ENCODE measurements at places on chromosomes 2 and 18.

GRCh38 chr2:233289648-233290047 lies 18.0 kb upstream of the SAG start:
- DNase-seq: no peak

GRCh38 chr2:217691920-217692666 lies 310.7 kb downstream of the TNS1 start:
- DNase-seq: no peak

DNA sequence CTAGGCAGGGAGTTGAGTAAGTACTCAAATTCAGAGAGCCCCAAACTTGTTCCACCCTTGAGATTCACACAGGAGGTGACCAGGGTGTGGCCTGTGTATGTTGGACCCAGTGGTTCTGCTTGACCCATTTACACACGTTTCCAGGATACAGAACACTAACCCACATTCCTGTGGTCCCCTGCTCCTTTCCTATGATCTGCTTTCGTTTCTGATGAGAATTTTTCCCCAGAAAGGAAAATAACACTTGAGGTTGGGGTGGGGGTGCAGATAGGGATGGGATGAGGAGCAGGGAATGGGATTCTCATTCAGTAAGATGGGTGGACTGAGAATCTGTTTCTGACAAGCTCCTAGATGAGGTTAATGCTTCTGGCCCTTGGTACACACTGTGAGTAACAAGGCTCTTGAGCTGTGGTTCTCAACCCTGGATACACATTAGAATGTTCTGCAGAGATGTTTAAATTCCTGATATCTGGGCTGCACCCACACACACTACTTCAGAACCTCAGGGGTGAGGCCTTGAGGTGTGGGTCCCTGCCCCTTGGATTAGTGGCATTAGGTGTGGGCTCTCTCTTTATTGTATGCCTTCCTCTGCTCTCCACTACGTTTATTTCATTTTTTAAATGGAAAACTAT lies 58.4 kb downstream of the TPGS2 start:
- no peak for DNase-seq

DNA sequence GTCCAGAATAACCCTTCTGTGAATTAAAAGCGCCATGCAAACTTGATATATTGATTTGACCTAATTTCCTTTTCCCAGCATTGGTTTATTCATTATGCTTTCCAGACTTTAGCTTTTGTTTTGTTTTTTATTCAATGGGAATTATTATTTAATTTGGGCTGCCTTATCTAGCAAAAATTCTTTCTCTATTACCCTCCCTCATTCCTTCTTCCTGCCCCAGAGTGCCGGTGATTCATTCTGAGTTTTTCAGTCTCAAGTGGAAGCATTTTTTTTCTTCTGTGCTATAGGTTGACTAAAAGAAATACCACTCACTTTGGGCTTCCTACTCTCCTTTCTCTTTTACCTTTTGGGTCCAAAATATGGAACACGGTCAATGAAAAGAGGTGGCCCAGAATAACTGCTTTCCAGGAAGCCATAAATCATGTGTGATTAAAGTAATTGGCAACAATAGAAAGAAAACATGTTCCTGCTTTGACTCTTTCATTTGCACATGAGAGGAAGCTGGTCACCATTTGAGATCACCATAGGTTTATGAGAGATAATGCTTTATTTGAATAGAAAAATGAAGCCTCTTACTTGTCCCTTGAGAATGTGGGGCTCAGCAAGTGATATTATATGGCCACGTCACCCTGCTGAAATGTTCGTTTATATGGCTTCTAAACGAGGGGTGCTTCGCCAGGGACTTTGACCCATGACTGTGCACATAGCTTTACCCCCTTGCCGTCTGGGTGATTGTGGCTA lies 422.8 kb upstream of the ZEB2 start:
- no peak for DNase-seq

GRCh38 chr18:76803814-76804213 lies 18.5 kb upstream of the ZNF236 start:
- DNase-seq: peak; percentile 66

DNA sequence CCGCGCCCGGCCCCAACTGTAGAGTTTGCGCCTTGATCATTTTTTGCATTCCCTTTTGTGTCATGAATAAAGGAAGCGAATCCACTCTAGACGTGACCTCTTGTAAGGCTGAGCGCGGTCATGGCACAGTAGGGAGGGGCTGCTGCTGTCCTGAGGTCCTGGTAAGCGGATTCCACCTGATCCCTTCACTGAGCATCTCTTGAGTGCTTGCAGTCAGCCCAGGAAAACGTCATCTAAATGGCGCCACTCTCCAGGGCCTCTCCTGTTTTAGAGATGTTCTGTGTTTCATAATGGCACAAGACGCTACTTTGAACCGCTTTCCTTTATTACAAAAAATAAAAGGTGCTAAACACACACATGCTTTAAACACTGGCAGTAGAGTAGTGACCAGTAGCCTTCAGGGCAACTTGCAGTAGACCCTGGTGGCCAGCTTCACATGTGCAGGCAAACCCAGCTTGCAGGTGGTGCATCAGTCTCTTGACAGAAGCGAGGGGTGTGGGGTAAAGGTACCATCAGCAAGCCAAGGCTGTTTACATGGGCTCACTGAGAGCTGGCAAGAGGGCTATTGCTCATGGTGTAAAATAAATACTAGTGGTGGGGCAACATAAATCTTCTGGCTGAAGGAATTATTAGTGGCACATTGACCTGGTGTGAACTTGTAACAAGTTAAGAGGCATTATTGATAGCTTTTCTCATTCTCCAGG lies 43.0 kb upstream of the ACKR3 start:
- no peak for DNase-seq

DNA sequence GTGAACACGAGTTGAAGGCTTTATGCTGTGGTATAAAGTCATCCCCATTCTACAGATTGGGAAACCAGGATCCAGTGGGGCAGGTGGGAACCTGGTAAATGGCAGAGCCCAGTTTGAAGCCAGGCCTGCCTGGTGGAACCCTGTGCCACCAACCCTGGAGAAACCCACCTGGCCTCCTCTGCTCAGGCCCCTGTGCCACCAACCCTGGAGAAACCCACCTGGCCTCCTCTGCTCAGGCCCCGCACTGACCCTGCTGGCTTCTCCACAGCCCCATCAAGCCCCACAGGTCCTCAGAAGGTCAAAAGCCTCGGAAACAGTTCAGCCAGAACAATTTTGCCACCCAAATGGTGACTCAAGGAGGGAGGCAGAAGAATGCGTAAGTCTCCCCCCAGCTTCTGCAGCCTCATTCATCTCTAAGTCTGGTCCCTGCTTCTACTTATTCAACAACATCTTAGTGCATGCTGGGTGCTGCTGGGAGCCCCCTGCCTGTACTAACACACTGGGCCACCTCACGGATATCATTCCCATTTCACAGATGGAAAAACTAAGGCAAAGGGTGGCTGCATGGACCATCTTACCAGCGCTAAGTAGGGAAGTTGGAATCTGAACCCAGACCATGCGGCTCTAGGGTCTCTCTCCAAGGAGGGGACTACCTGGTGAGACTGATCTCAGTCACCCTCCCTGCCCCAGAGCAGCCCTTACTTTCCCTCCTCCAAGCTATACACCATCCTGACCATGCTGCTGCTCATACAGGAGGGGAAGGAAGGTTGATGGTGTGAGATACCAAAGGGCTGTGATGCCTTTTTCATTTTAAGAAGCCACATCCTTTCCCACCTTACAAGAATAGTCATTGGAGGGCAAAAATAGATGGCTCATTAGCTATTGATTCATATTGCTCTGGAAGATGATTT lies 93.7 kb upstream of the ID2 start:
- no peak for DNase-seq

GRCh38 chr2:181675254-181675653 lies 5.1 kb downstream of the NEUROD1 start:
- DNase-seq: peak; percentile 31

- peak; percentile 20 for DNase-seq
Measured at GRCh38 chr18:24089076-24089475, 49.8 kb upstream of the CABYR start.

DNA sequence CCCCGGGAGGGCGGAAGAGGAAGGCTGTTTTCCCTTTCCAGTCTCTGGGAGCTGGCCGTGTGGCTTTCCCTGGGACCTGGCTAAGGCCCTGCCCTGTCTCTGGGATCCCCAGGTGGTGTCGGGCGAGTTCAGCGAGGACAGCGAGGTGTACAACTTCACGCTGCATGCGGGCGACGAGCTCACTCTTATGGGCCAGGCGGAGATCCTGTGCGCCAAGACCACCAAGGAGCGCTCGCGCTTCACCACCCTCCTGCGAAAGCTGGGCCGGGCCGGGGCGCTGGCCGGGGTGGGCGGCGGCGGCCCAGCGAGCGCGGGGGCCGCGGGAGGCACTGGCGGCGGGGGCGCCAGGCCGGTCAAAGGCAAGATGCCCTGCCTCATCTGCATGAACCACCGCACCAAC lies 11.2 kb downstream of the GAREM2 start:
- DNase-seq: no peak

GRCh38 chr2:103430191-103430590 lies 668.4 kb downstream of the TMEM182 start:
- no peak for DNase-seq

GRCh38 chr2:151380580-151381235 lies 23.3 kb downstream of the TNFAIP6 start:
- DNase-seq: no peak

DNA sequence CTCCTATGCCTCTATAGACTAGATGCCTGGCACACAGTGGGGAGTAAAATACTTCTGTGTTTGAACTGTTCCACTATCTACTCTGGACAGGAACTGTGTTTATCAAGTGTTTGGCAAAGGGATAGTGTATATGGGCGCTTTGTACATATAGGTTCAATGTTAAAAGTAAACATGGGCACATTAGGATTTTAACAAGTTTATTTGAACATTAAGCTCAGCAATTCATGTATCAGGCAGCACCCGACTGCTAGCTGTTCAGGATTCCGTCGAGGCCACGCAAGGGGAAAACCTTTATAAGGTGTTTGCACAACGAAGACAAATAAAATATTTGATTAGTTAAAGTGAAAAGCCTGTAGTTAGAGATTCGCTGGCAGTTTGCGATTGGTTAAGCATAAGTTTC lies 43.4 kb upstream of the ROCK2 start:
- DNase-seq: no peak

DNA sequence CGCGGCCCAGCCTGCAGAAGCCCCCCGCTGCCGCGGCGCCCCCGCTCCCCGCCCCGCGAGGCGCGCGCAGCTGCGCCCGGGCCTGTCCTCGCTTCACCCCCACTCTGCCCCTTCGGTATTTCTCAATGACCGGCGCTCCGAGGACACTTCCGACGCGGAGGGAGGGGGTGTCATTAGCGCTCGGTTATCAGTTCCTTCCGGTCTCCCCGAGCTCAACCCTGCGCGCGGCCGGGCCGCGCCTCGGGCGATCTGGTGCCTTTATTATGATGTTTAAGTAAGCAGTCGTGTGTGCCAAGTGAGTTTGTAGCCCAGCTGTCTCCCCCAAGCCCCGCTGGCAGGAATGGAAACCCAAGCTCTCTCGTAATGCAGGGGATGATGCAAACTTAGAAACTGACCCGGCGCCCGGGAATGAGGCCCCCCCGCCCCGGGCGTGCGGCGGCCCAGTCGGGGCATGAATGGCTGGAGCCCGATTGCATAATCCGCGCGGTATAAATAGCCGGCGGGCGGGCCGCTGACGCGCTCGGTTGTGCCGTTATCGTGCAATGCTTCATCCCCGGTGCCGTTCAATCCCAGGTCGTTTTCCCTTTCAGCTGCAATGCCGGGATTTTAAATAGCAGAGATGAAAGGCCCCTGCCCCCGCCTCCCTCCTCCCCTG lies 3.9 kb upstream of the SPRED2 start:
- peak; percentile 90 for DNase-seq

- DNase-seq: no peak
Measured at GRCh38 chr2:120017201-120017600, 4.3 kb downstream of the EPB41L5 start.

- no peak for DNase-seq
Measured at GRCh38 chr18:13225261-13225660, 6.7 kb downstream of the LDLRAD4 start.

DNA sequence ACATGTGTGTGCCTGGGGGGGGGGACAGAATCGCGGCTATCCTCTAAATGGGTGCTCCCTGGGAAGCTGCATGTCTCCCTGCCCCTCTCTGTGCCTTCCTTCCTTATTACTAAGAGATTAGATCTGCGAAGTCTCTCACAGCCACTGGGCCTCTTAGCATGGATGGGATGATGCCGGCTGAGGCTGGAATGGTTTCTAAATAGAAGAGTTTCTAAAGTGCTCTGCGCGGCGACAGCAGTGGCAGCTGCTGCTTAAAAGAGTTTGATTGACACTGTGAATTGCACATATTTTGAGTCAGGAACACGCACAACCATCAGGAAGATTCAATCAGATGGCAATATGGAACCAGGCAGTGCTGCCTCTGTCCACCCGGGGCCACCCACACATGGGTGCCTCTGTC lies 163.8 kb downstream of the CLIP4 start:
- peak; percentile 49 for DNase-seq

GRCh38 chr2:140041239-140041638 lies 1261.0 kb upstream of the NXPH2 start:
- no peak for DNase-seq

Measured in brain (organoid and tissue), 16 donors.